ENCODE measurements at places on chromosomes 5 and 9. TPM values are rescaled to one million over a fixed set of nuclear protein-coding genes. Genes with fewer than 3 reads are reported as not detected.

- H3K4me1 ChIP-seq, result no peaks in the 10 kb centered on the region
- H3K4me3 ChIP-seq, result no peak overlapping the region
- H3K36me3 ChIP-seq, result no peaks in the 10 kb centered on the region
- H3K27me3 ChIP-seq, result no peaks in the 10 kb centered on the region
- H3K27ac ChIP-seq, result no peak overlapping the region
- no peak for DNase-seq
Measured at GRCh38 chr5:32646061-32646969, 61.0 kb downstream of the SUB1 start.

DNA sequence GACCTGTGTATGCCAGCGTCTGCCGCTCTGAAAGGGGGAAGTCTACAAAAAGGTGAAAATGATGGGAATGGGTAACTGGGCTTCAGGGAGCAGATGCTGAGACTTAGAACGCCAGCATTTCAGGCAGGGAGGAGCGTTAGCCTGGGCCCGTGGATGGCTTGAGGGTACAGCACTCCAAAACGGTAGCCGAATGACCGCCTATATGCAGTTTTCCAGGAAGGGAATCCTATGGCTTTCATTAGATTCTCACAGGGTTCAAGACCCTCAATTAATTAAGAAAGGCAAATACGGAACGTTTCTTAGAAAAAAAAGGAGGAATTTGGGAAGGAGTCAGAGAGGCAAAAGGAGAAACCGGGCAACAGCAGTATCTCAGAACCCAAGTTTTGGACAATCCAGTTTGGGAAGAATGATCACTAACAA, 639 bp downstream of the AMACR start:
- H3K4me1 ChIP-seq, result peaks cover 29% of the 10 kb centered on the region
- no peaks in the 10 kb centered on the region for H3K27me3 ChIP-seq
- no peak for DNase-seq
- peak overlapping the region; percentile 86 for H3K4me3 ChIP-seq

DNA sequence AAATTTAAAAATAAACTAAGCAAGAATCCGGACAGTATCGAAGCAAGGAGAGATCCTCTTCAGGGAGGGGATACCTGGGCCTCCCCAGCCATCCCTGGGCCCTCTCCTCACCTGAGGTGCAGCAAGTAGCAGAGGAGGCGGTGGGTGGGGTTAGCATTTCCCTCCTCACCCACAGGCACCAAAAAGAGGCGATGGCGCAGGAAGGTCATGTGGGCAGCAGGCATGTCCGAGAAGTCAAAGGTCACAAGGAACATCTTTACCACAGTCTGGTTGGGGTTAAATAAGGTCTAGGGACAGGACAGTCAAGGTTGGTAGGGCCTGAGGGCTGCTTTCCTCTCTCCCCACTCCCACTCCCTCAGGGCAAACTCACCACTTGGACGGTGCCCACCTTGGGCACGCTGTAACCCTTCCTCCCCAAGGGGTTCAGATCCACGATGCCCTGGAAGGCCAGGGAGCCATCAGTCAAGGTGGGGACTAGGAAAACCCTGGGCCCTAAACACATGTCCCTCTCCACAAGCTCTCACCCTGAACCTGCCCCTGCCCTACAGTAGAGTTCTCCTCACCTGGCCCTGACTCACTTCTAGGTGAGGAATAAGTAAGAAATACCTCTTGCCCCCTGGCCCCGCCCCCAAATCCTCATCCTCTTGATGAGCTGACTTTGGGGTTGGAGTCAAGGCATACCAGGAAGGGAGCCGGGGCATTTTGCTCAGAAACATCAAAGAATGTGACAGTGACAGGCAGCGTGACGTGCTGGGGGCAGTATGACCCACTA, 2.8 kb upstream of the STOML2 start:
- H3K36me3 ChIP-seq, result peaks cover 33% of the 10 kb centered on the region
- H3K4me1 ChIP-seq, result peaks cover 18% of the 10 kb centered on the region
- DNase-seq, result no peak
- no peaks in the 10 kb centered on the region for H3K27me3 ChIP-seq
- no peak overlapping the region for H3K27ac ChIP-seq
- no peak overlapping the region for H3K4me3 ChIP-seq

GRCh38 chr9:19999491-20000057, 210.7 kb upstream of the SLC24A2 start:
- H3K4me1 ChIP-seq, result peaks cover 51% of the 10 kb centered on the region
- H3K27me3 ChIP-seq, result no peaks in the 10 kb centered on the region
- H3K36me3 ChIP-seq, result peaks cover 22% of the 10 kb centered on the region

RASEF gene
- not detected for total RNA-seq
